ENCODE measurements at places on chromosomes 11 and 22.

DNA sequence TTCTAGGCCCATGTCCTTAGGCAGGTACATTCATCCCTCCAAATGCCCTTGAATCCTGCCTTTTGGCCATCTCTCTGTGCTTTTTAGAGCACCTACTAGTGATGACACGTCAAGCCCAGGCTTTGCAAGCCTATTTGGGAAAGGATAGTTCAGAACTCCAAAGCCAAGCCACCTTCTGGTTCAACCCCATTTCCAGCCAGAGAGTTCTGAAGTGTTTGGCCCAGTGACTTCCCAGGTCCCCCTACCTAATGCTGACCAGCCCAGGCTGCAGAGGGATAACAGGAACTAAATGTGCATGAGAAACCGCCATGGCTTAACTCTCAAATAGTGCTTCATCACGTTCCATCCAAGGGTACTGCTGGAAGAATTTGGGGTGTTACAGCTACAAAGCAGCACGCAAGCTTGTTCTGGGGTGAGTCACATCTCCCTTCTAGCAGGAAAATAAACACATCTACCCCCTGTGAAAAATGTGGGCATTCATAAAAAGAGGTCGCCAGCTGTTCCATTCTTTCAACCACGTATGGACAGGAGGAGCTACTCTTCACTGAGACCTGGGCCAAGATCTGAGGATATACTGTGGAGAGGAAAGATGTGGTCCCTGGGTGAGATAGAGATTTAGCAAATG is 2.0 kb upstream of the FXYD6 start:
- DNase-seq = no peak

DNA sequence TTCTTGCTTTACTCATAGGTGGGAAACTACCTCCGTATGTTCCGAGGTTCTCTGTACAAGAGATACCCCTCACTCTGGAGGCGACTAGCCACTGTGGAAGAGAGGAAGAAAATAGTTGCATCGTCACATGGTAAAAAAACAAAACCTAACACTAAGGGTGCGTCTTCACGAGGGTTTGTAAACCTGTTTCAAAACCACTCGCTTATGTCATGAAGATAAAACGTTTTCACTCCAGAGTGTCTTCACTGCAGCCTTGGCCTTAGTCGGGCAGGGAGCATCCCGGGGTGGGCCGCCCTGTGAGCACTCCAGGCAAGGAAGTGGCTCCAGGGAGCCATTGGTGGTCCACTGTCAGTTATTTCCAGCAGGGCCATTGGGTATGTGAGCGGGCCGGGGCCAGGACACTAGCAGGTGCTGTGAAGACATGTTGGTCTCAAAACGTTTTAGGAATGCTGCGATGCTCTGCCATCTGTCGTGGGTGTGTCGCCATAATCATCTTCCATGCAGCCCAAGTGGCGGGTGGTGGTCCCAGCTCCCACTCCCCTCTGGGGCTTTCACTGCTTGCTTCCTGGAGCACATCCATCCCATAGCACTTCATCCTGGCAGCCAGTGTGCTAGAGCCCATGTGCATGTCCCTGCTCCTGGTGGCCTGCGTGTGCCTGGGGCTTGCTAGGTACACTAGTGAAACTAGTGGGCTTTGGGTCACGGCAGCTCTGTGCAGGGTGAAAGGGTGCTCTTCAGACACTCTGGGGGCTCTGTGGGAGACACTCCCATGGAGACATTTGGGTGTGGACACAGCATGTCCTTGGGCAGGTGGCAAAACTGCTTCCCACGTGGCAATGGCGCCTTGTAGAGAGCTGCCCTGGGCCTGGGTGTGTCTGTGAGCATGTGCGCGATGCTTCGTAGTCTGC is 5.2 kb downstream of the SMARCB1 start:
- DNase-seq = no peak

- DNase-seq = no peak
Observed at GRCh38 chr11:120432056-120433018, 79.2 kb upstream of the GRIK4 start.

DNA sequence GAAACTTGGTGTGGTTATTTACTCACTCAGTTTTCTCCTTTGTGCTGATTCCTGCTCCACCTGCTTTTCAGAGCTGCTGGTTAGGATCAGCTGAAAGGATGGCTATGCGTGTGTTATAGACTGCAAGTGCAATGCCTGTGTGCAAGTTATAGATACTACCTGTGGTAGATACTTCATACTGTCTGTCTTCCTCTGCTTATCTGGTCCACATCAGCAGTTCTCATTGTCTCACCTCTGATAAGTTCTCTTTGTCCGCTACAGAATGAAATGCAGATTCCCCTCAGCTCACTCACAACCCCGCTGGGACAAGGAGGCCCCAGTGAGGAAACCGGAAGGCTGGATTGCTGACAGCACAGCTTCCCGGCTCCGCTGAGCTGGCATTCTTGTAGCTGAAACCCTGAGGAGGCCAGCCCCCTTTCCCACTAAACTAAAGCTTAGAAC is 37.5 kb upstream of the LYVE1 start:
- no peak for DNase-seq

DNA sequence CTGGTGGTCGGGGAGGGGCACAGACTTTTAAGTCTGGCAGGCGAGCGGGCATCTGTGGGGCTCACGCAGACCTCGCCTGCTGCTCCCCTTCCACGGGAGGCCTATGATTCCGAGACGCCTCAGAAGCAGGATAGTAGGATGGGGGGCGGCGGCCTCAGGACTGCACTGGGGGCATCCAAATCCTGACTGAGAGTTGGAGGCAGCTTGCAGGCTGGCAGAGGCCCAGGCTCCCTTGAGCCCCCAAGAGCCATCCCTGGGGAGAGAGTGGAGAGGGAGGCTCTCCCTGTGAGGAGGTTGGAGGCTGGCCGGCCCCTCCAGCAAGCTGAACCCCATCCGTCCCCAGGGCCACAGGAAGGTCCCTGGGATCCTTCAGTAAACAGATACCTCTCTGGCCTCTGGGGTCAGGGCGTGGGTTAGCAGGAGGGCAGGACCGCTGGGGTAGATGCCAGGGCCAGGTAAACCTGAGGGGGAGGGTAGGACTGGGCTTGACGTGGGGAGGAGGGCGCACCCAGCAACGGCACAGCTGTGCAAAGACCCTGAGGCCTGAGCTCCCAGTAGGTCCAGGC is 33.3 kb downstream of the SBF1 start:
- DNase-seq = no peak

GRCh38 chr11:120660024-120660565 is 148.5 kb downstream of the GRIK4 start:
- no peak for DNase-seq

- no peak for DNase-seq
Observed at GRCh38 chr11:102760344-102761035, 19.9 kb downstream of the MMP10 start.

DNA sequence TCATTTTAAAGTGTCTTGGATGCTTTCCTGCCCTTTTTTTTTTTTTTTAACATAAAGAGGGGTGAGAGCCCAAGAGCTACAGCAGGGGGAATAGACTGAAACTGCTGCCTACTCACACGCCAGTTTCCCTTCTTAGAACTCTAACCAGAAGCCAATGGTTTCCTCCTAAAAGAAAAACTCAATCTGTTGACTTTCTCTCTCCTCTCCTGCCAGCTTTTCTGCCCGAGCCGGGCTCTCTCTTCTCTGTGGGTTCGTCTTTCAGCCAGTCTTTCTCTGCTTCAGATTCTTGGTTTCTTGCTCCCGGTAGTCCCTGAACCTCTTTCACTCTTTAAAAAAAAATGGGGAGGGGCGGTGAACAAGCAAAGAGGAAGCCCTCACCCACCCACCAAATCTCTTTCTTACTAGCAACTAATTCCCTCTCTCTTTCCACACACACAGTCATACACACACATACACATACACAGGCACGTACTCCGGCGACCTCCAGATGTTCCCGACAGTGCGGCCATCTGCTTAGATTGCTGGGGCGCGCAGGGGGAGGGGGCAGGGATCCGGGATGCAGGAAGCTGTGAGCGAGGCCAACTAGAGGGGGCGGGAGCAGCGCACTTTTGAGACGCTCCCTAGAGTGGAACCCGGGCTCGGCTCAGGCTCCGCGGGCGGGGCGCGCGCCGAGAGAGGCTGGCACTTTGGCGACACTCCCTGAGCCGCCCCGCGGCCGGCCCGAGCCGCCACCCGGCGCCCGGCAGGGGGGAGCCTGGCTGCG is 444 bp upstream of the TSKU start:
- no peak for DNase-seq

DNA sequence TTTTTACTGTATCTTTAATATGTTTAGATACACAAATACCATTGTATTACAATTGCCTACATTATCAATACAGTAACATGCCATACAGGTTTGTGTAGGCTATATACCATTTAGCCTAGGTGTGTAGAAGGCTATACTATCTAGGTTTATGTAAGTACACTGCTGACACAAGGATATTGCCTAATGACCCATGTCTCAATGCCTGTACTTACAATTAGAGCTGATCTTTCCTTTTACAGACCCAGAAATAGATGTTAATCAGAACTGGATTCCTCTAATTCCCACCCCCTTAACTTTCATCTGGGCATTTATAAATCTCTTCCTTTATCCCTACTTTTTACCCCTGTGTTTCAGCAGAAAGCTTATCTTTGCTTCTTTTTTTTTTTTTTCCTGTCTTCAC is 229.5 kb downstream of the METTL15 start:
- no peak for DNase-seq

DNA sequence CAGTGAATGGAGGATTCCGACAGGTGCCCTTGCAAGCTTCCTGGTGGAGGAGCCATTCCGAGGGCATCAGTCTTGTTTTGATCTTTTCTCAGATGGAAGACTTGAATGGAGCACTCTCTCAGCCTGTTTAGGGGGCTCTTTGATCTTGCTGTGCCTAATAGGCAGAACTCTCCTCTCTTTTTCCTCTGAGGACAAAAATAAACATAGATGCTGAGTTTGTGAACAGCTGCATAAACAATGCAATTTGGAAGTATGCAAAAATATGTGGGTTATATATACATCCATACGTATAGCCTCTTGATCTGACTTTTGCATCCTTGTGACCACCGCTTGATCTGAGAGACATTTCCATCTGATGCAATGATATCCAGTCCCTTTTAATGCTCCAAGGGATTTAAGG is 29.1 kb downstream of the BARX2 start:
- no peak for DNase-seq

DNA sequence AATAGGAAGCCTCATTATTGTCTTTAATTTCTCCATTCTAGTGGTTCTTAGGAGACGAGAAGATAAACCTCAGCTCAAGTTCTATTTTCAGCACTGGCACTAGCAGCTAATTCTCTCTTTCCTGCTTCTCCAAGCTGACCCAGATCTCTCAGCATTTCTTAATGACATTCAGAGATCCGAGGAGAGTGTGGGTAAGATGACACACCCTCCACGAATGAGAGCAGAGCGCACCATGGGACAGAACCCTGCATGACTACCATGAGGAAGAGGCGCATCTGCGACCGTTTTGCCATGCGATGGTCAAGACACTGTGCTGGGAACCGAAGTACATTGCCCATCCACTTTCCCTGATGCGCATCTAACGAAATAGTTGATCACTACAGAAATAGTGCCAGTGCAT is 241.8 kb downstream of the LARGE1 start:
- DNase-seq = no peak

GRCh38 chr22:32801537-32802236 is at the start of gene TIMP3:
TIMP3 (plus strand) TSS chr22:32801705; CDS start chr22:32802002, 297 bp downstream.
- no peak for DNase-seq

GRCh38 chr11:92443199-92443598 is 218.6 kb downstream of the FAT3 start:
- no peak for DNase-seq

GRCh38 chr11:83456075-83456474 is 169.9 kb upstream of the CCDC90B start:
- DNase-seq = no peak

DNA sequence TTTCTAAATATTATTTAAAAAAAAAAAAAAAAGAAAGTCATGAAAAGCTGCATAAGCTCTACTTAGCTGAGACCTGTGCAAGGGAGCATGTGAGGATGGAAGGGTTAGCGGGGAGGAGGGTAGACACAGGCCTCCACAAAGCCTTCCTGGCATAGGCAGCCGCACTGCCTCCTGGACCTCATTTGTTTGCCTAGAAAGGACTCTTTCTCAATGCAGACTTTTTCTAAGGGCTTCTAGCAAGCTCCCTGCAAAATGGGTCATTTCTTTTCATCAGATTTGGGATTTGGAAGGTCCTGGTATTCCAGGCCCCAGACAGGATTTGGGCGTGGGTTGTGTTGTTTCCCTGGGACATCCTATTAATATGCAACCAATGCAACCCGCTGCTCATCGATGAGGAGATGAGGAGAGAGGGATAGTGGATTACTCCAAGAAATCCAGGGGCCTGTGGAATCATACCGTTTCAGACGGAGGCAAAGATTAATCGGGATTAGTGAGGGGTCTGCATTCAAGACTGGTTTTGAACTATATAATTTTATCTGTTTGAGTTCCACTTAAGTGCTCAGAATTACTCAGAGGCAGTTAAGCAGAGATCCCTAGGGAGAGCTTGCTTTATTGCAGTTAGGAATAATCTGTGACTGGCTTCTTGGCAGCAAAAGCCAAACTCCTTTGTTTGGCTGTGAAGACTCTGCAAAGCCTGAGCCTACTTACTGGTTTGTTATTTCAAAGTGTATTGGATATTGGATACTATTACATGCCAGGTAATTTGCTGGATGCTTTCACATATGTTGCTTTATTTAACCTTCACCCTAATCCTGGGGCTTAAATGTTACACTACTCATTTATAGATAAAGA is 106.9 kb upstream of the NAV2 start:
- DNase-seq = no peak

GRCh38 chr11:123461164-123461563 is 31.1 kb downstream of the GRAMD1B start:
- DNase-seq = no peak

DNA sequence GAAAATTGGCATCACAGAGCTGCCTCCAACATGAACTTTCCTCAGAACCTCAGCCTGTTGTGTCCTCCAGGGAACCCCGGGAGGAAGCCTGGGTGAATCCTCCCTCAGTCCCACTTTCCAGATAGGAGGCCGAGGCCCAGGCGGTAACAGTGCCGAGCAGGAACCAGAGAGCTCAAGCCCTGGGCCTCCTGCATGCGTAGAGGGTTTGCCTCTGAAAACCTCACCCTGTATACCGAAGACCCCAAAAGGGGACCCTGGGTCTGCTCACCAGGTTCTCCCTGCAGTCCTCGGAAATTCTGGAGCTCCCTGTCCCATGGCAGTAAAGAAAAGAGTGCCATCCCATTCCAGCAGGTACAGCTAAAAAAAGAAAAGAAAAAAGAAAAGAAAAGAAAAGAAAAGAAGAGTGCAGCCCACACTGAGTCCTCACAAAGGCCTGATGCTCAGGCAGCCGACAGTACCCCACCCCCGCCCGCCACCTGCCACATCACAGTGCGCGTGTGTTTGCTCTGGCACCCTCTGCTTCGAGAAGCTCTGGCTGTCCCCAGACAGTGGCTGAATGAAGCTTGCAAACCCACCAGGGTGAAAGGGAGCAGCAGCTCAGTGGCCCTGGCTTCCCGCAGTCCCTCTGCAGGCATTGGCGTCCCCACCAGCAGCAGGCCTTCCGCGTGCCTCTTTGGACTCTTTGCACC is 28.4 kb upstream of the FADD start:
- no peak for DNase-seq

GRCh38 chr22:19019029-19019678 is 83.1 kb upstream of the PRODH start:
- no peak for DNase-seq

GRCh38 chr22:31743871-31744270 is 6.1 kb downstream of the PRR14L start:
- DNase-seq = no peak

Data from stimulated activated effector memory CD8-positive, alpha-beta T cell treated with anti-CD3 and anti-CD28 coated beads, Interleukin-12 subunit alpha, Interleukin-12 subunit beta, amount 100 ng/mL, for 72 hours (primary cell).